AG04449 (cell line): ENCODE measurements at places on chromosomes 4 and X.
A peak's percentile ranks its signal among the peaks of the same experiment; 100 is the strongest.

DNA sequence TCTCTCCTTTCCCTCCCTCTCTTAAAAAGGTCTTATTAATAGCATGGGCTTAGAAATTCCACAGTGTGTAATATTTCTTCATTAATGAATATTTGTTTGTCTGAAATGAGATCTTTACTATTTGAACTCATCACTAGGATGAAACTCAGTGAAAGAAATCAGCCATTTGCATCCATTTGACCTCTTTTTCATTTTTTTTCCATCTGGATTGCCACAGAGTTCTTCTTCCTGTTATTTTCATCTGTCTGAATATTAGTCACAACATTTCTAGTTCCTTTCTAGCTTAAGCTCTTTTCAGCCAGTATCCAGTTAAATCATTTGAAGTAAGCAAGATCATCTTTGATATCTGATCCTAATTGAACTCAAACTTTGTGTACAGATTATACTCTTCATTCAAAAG, 69.2 kb upstream of the PLS3 start:
- no peak for DNase-seq

GRCh38 chr4:38177641-38178391, 217.6 kb downstream of the PTTG2 start:
- DNase-seq: no peak

GRCh38 chr4:153371701-153372234, 27.3 kb downstream of the MND1 start:
- DNase-seq: no peak

DNA sequence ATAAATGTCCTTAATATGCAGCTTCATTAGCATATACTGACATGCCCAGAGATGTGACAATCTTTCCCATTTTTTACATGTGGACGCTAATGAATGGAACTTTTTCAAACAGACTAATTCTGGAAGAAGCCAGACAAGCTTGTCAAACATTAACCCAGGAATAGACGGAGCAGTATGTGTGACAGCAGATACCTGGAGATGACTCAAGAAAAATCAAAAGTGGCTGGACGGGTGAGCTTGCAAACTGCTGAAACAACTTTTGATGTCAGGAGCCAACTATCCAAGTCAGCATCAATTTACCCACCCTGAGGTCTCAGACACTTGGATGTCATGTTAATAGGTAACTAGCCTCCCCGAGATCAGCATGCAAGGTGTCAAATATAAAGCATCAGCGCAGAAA, 183.0 kb downstream of the PACRGL start:
- no peak for DNase-seq

- DNase-seq: no peak
These were observed 84.7 kb downstream of the RASL11B start for GRCh38 chr4:52946855-52947254.

GRCh38 chr4:101191302-101192098, 155.8 kb downstream of the PPP3CA start:
- peak; percentile 50 for DNase-seq

DNA sequence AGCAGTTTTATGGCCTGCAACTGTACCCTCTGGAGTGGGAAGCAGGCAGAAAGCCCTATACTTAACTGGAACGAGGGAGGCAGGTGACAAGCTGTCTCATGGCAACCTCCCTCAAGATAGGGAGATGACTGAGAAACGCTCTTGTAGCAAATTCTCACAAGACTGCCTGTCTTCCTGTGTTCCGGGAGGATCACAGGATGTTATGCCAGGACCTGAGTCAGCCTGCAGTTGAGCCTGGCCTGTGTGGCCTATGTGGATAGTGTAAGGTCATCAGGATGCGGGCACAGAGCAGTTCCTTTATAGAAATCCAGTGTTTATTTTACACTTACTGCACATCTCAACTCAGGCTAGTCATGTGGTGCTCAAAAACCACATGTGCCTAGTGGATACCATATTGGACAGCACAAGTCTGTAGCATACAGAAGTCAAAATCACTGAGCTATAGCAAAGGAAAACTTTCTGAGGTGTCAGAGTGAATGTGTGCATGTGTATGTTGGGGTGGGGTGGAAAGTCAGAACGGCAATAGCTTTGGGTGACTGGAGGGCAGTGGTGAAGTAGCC, 25.2 kb downstream of the TAF7L start:
- peak; percentile 23 for DNase-seq

- no peak for DNase-seq
These were observed 96.2 kb upstream of the IL1RAPL2 start for GRCh38 chrX:104469771-104470170.

DNA sequence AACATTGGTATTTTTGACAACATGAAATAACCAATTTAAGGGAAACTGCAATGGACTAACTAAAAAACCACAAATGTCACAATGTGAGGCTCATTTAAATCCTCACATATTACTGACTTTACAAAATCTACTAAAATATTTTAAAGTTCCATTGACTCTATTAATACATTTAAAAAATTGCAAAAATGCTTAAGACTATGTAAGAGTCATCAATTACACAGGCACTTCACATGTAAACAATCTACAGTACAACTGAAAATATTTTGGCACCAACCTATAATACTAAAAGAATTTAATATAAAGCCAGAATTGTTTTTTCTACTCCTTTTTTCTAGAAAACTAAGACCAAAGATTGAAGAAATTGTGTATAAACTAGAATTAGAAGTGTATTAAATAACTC, 76.8 kb upstream of the RBMXL3 start:
- no peak for DNase-seq

DNA sequence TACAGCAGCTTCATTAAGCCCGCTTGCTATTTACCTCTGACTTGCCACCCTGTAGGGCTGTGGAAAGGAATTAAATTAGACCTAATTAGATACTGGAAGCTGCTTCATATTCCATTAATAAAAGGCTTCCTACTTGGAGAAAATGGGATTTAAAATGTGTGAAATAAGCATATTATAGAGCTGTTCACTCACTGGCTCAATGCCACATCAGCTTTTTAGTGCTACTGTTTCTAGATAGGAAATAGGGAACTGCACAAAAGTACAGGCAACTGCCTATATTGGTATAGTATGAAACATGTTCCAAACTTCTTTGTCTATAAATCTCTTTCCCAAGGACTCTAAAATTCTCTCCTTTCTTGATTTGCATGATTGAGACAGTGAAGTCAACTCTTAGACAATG, 407.9 kb upstream of the AADAT start:
- no peak for DNase-seq

DNA sequence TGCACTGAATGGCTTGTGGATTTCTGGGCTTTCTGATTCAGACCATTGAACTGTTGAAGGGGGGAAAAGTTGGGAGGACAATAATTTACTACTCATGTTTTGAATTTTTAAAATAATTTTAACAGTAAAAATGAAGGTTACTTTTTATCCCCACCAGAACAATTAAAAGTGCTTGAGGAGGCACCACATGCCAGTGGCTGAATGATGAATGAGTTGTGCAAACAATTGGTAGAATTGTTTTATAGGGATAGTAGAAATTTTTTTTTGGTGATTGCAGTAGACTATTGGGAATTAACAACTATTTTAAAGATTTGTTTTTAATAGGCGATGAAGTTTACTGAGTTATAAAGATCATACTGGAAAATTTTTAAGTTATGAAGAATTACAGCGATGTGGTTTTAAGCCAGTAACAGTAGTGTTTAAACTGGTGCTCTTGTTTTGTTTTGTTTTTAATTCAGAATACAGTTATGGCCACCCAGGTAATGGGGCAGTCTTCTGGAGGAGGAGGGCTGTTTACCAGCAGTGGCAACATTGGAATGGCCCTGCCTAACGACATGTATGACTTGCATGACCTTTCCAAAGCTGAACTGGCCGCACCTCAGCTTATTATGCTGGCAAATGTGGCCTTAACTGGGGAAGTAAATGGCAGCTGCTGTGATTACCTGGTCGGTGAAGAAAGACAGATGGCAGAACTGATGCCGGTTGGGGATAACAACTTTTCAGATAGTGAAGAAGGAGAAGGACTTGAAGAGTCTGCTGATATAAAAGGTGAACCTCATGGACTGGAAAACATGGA, 2.7 kb downstream of the REST start:
- no peak for DNase-seq

- DNase-seq: no peak
These were observed 47.7 kb downstream of the SPRY1 start for GRCh38 chr4:123444290-123444731.

GRCh38 chrX:85905851-85906250, 141.5 kb downstream of the CHM start:
- DNase-seq: no peak

DNA sequence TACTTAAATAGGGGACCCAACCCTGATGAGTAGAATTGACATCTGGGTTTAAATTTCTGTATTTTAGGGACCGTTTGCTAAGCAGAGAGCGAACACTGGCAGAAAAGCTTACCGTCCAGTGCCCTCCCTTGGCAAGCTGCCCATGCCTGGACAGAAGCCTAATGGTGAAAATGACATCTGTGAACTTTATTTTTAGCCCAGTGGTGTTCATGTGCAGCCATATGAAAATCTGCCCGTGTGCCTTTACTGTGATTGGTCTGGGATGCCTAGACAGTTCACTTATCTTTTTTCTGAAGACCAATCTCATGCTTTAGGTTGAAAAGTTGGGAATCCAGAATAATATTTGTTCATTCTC, 1.1 kb downstream of the STBD1 start:
- no peak for DNase-seq

- DNase-seq: no peak
These were observed 58.9 kb upstream of the PGM2 start for GRCh38 chr4:37767546-37767945.

GRCh38 chr4:154743683-154744340, at the start of gene LRAT:
Gene LRAT (plus strand): TSS chr4:154744000. CDS start chr4:154744327, 327 bp downstream.
- no peak for DNase-seq

DNA sequence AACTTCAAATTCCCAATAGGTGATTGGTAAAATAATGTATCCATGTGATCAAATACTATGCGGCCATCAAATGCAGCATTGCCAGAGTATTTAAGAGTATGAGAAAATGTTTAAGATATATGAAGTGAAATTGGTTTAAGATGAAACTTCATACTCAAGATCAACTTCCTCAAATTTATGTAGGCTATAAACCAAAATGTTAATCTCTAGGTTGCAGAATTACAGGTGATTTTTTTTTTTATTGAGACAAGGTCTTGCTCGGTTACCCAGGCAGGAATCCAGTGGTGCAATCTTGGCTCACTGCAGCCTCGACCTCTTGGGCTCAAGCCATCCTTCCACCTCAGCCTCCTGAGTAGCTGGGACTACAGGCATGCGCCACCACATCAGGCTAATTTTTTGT, 25.3 kb downstream of the ACSL4 start:
- DNase-seq: no peak

- peak; percentile 58 for DNase-seq
These were observed 44.3 kb downstream of the NYX start for GRCh38 chrX:41491267-41492004.

DNA sequence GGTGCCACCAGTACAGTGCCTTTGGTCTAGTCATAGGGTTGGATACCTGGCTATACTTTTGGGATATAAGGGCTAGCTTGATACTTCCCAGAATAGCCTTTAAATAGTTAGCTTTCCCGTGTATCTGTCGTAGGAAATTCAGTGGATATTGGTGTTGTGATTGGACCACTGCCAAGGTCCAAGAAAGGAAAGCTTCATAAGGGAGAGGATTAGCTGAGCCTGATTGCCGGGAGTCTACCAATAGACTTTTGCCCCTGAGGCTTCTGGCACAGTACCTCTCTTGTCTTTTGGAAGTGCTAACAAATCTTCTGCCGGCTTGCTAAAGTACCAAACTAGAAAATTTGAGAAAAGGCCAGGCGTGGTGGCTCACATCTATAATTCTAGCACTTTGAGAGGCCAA, 350.6 kb downstream of the CHIC1 start:
- DNase-seq: no peak

DNA sequence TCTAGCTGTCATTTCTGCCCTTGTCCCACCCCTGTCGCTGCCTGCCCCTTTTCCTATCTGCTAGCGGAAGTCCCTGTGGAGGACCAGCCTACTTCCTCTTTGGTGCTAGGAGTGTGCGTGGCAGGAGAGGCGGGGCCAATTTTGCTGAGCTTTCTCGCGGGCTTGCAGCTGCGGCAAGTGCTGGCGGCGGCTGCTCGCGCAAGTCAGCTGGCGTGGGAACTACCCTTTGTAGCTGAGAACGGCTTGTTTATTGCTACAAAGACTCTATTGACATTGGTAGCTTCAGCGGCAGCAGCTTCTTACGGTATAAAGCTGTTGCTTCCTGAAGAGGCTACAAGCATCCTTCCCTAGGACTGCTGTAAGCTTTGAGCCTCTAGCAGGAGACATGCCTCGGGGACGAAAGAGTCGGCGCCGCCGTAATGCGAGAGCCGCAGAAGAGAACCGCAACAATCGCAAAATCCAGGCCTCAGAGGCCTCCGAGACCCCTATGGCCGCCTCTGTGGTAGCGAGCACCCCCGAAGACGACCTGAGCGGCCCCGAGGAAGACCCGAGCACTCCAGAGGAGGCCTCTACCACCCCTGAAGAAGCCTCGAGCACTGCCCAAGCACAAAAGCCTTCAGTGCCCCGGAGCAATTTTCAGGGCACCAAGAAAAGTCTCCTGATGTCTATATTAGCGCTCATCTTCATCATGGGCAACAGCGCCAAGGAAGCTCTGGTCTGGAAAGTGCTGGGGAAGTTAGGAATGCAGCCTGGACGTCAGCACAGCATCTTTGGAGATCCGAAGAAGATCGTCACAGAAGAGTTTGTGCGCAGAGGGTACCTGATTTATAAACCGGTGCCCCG, at the start of gene MAGEH1:
TSS of gene MAGEH1 (plus strand) at position 138 of the 843 bp plus-strand sequence. CDS start at position 386, 248 bp downstream.
- peak; percentile 23 for DNase-seq

GRCh38 chrX:20252381-20253231, 14.1 kb downstream of the RPS6KA3 start:
- no peak for DNase-seq

DNA sequence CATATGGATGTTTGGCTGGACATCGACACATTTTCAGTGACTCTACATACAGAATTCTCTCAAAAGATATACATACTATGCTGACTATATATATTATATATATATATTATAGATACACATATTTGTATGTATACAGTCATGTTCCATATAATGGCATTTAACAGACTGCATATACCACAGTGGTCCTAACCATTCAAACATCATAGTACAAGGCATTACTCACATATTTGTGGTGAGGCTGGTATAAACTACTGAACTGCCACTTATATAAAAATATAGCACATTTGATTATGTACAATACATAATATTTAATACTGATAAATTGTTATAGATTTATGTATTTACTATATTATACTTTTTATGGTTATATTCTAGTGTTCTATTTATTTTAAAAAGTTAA, 168.5 kb downstream of the IL15 start:
- no peak for DNase-seq

DNA sequence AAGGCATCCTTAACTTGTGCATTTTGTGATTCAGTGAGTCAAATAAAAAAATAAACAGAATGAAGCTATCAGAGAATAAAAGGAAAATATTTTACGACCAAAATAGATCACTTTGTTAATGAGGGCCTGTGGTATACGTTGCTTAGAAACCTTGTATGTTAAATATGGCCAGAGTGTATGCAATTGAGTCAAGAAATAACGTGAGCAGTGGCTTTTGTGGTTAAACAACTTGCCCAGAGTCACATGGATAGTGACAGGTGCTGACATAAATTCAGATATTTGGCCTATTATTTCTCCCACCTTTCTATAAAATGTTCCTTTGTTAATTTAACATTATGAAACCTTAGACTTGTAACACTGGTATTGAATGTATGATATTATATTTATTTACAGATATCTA, 393.4 kb downstream of the PABPC4L start:
- DNase-seq: no peak
